Coronary artery (tissue), 2 donors: ENCODE measurements at places on chromosomes 6 and 20.

GRCh38 chr6:4670290-4670689, 105.9 kb upstream of the CDYL start:
- DNase-seq, result no peak

DNA sequence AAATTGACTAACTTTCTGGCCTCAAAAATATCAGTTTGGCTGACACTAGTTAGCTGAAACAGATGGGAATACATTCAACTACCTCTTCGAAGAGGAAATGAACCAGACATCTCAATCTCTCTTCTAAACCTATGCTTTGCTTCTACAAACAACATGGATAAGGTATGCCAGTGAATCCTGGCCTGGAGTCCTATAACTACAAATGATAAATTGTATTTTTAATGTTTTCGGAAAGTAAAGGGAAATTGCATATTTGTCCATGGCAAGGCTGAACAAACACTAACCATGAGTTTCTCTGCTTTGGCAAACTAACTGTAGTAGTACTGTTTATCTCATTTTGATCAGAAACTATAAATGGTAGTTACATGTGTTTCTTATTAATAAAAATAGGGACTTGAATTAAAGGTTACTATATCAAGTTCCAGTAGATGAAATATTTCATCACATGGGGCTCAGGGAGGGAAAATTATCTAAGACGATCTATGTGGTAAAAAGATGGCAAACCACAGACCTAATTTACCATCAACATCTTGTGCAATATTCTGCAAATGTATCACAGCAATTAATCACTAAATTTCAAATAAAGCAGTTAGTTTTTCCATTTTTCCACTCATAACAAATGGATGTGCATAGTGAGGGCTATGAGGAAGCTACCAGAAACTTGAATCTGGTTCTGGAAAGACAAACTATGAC, 76.8 kb downstream of the COL12A1 start:
- no peak for DNase-seq

DNA sequence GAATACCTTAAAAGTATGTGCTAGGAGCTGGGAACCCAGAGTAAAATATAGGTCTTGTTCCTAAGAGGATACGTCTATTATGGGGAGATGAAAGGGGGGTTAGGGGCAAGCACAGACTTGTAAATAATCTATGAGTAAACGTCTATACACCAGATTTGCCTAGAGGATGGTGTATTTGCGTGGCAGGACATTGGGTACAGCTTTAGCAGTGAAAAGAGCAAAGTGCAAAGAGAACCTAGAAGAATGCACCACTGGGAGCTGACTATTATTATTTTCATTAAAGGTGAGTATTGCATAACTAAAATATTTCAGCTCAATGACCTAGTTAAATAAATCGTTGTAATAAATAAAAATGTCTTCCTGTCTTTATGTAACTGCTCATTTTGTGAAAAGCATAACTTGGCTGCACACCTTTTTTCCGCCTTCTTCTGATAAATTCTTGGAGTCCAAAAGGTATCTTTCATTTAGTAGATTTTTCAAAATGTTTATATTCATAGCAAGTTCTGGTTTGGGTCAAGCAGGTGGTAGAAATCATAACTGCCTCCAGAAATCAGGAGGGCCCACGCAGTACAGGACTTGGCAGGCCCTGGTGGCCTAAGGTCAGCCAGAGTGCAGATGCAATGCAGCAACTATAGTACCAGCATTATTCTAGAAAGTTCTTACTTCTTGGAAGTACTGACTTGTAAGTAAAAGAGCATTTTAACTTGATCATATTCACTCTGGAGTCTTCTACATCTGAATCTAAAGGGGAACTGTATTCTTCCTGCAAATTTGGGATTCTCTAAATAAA, 357.2 kb downstream of the PLCB1 start:
- DNase-seq, result no peak

DNA sequence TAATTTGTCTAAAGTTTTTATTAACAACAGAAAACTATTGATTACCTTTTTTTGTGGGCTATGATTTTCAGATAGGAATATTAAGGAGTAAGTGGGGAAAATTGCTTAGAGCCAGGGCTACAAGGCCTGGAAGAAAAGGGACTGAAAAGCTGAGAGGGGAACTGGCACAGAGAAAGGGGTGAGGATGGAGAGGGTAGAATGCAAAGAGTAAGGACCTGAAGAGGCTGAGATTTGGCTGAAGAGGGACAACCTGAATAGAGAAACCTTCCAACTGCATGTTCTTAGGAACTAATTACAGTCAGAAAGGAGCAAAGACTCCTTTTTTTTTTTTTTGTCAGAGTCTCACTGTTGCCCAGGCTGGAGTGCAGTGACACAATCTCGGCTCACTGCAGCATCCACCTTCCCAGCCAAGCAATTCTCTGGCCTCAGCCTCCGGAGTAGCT, 16.7 kb downstream of the BTN2A1 start:
- no peak for DNase-seq

- no peak for DNase-seq
Observed at GRCh38 chr6:48290595-48290994, 179.6 kb upstream of the PTCHD4 start.

- DNase-seq, result no peak
Observed at GRCh38 chr6:139711804-139712585, 337.5 kb upstream of the CITED2 start.

DNA sequence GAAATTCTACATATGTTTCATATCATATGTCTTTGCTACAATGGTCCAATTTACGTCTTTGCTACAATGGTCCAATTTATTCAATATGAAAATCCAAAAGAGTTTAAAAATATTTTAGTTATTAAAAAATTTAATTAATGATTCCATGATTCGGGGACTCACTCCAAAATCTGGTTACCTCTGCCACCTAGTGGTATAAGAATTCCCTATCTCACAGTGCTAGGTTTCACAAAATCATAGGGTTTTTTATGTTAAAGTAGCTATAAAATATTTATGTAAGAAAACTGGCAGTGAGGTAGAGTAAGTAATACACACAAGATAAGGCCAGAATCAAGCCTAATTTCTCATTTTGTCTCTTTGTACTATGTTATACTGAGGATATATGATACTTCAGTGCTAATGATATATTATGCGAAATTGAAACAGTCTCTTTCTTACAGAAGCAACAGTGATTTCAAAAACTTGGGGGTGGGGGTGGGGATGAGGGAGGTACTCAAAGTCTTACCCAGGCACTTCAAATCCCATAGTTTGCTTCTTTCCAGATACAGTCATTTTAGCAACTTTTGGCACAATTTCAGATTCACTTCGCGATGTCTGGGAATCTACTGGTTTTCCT, 52.3 kb downstream of the HBS1L start:
- DNase-seq, result no peak

DNA sequence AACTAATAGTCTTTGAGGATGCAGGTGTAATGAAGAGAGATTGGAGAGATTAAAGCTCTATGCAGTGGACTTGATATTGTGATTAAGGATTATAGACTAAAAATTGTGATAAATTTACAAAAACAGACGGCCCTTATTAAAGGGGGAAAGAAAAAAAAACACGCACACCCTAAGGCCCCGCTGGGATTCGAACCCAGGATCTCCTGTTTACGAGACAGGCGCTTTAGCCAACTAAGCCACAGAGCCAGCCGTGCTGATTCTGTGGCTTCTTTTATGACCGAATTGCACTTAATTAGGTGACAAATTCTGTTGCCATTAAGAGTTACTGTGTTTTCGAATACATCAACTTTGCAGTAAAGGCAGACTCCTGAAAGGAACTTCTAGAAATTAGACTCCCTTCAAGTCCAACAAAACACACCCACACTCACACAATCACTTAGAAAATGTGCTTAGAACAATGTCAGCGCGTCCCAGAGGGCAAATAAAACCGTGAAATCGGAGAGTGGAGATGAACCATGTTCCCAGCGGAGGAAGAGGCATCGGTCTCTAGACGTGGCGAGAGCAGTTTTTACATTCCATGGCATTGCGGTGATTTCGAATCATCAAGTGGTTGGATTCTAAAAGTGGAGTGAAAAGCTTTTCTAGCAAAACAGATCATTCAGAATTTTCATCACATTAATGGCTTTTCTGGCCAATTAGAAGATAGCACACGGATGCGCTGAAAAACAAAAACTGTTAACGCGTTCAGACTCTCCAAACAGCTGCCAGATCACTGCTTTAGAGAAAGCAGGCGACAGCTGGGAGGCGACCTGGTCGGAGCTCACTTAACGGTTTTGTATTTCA, 122.6 kb downstream of the GPX5 start:
- DNase-seq, result no peak
